A549 treated with DMSO at 1 μM for 4 hours (cell line): ENCODE measurements at places on chromosomes 2 and 18. TPM values are rescaled to one million over a fixed set of nuclear protein-coding genes. Genes with fewer than 3 reads are reported as not detected.

Gene POTEI
- 0.01 TPM in 1 of 5 replicates, not detected in the others for total RNA-seq

Gene AKAIN1
- not detected in 5 replicates for total RNA-seq

Gene CDKL4
- not detected in 5 replicates for total RNA-seq

Gene CD8A
- total RNA-seq, result 0.19 to 0.45 TPM (median 0.30 TPM) in 5 replicates

Gene LRRC30
- not detected in 5 replicates for total RNA-seq

Gene GAL3ST2
- total RNA-seq, result 0.23 to 0.40 TPM (median 0.34 TPM) in 4 of 5 replicates, not detected in the other

Gene LCT
- total RNA-seq, result 0.02 to 0.06 TPM (median 0.02 TPM) in 5 replicates

Gene ZBTB7C
- 0.03 to 0.11 TPM (median 0.05 TPM) in 5 replicates for total RNA-seq

Gene IL1R1
- 19.9 to 34.5 TPM (median 28.6 TPM) in 5 replicates for total RNA-seq

Gene NDUFB3
- 126 to 148 TPM (median 138 TPM) in 5 replicates for total RNA-seq

Gene IWS1
- total RNA-seq, result 36.9 to 44.1 TPM (median 40.7 TPM) in 5 replicates

Gene C2orf80
- not detected in 5 replicates for total RNA-seq

Gene BOLL
- not detected in 5 replicates for total RNA-seq

Gene COL5A2
- total RNA-seq, result 56.0 to 97.1 TPM (median 87.3 TPM) in 5 replicates

Gene CXCR4
- total RNA-seq, result 0.38 to 1.0 TPM (median 0.58 TPM) in 5 replicates

Gene UGT1A8
- 0.08 to 0.26 TPM in 2 of 5 replicates, not detected in the others for total RNA-seq

Gene GKN1
- 0.57 to 0.74 TPM (median 0.71 TPM) in 5 replicates for total RNA-seq

Gene AQP4
- total RNA-seq, result 0.06 TPM in 1 of 5 replicates, not detected in the others

Gene IL36RN
- total RNA-seq, result 0.06 to 0.14 TPM (median 0.07 TPM) in 5 replicates

Gene QPCT
- 17.5 to 21.3 TPM (median 18.6 TPM) in 5 replicates for total RNA-seq

Gene GPR45
- not detected in 5 replicates for total RNA-seq

Gene PSMA8
- total RNA-seq, result not detected in 5 replicates

Gene SH3BP4
- 33.2 to 34.7 TPM (median 33.9 TPM) in 5 replicates for total RNA-seq

Gene IL1RL1
- 0.84 to 1.6 TPM (median 1.1 TPM) in 5 replicates for total RNA-seq

Gene TUBA4A
- 365 to 546 TPM (median 419 TPM) in 5 replicates for total RNA-seq

Gene DOK6
- not detected in 5 replicates for total RNA-seq
